ENCODE measurements at places on chromosomes 11 and 22.

DNA sequence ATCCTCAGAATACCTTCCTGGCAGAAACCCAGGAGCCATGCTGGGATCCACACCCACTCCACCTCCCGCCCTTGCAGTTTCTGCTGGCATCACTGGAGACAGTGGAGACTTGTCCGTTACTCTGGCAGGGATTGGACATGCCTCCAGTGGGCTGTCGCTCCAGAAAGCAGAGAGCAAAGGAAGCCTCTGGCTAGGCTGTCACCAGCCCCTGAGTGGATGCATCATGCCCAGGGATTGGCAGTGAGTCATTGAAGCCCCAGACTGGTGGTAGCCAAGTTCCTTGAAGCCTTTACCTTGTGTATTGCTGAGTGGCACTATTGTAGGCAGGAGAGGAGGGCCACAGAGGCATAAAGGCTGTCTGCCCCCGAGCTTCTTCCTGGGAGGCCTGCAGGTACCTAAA lies 34.8 kb upstream of the E2F8 start:
- DNase-seq = no peak

GRCh38 chr11:64522843-64523380 lies 68.1 kb upstream of the SLC22A12 start:
- DNase-seq = no peak

DNA sequence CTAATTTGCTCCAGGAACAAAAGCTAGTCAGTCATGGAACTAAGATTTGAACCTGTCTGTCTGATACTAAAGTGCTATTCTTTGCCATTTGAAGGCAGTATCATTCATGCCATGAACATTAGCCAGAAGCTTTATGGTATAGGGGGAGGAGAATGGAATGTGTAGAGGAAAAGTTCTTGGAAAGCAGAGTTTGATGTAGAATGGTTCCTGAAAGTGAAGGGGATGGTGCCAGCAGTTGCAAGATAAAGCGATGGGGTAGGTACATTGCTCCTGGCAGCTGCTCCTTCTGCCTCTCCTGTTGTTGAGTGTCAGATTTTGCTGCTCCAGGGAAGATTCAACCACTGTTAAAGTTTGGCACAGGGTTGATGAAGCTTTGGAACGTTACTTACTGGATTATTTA lies 53.4 kb downstream of the ARHGAP42 start:
- no peak for DNase-seq

DNA sequence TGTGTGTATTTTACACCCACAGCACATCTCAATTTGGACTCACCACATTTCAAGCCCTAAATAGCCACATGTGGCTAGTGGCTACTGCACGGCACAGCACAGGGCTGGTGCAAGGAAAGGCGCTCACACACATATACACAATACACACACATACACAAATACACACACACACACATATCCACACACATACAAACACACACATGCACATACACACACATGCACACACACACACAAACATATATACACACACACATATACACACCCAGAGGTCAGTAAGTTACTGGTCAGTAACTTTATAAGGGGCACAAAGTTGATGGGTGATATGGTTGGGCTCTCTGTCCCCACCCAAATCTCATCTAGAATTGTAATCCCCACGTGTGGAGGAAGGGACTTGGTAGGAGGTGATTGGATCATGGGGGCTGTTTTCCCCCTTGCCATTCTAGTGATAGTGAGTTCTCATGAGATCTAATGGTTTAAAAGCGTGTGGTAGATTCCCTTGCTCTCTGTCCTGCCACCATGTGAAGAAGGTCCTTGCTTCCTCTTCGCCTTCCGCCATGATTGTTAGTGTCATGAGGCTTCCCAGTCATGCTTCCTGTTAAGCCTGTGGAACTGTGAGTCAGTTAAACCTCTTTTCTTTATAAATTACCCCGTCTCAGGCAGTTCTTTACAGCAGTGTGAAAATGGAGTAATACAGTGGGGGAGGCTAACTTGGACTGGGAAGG lies 37.6 kb upstream of the DKK3 start:
- no peak for DNase-seq

DNA sequence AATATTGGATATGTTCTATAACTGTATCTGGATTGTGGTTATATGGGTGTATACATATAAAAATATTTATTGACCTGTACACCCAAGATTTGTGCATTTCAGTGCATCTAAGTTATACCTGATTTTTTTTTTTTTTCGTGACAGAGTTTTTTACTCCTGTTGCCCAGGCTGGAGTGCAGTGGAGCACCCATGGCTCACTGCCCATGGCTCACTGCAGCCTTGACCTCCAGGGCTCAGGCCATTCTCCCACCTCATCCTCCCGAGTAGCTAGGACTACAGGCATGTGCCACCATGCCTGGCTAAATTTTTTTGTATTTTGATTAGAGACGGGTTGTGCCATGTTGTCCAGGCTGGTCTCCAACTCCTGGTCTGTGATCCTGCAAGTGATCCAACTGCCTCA lies 24.3 kb downstream of the ATG13 start:
- no peak for DNase-seq

DNA sequence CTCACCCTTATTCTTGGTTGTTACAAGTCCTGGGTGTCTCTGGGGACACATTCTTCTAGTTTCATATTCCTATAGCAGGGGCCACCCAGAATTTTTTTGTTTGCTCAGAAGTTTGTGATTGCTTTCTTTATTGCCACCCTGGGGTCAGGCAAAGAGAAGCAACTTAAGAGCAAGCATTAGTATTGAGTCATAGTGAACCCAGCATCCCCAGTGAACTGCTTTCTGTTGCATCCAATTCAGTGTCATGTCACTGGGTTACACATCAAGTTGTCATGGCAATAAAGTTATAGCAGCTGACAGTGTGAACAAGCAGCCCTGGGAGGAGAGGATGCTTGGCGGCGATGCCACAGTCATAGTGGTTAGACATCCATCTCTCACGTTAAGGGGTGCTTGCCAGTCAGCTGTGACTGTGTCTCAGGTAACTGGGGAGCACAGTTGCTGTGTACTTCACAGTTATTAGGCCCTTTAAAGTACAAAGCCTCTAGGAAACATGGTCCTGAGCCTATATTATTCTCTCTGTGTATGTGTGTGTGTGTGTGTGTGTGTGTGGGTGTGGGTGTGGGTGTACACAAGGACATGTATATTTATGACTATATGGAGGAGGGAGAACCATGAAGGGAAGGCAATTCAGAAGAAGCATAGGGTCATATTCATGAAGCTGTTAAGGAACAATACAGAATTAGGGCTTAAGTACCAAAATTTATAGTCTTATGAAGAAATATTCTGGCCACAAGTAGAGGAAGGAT lies 52.5 kb downstream of the TRIM44 start:
- DNase-seq = peak; percentile 54

- DNase-seq = peak; percentile 60
Observed at GRCh38 chr11:22521226-22521625, 104.4 kb downstream of the FANCF start.

DNA sequence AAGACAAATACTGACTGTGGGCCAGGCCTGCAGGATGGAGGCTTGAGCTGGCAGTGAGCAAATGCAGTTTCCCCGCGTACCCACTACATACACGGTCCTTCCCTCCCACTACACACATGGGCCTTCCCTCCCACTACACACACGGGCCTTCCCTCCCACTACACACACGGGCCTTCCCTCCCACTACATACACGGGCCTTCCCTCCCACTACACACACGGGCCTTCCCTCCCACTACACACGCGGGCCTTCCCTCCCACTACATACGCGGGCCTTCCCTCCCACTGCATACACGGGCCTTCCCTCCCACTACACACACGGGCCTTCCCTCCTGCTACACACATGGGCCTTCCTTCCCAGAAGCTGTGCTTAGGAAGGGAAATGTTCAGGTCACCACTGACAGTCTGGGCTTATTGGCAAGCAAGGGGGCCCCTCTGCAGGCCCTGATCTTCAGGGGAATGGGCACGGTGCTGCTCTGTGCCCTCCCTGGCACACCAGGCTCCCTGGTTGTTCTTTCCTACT lies 10.8 kb downstream of the DNAL4 start:
- DNase-seq = no peak

- DNase-seq = peak; percentile 98
Observed at GRCh38 chr22:37676736-37677492, 1.5 kb downstream of the LGALS1 start.

Data from AG10803 (cell line).